ENCODE measurements at places on chromosomes 1 and 21. TPM values are rescaled to one million over a fixed set of nuclear protein-coding genes. Genes with fewer than 3 reads are reported as not detected.
A peak's percentile ranks its signal among the peaks of the same experiment; 100 is the strongest.

Gene SPATA45
- total RNA-seq = not detected

Gene CLDN8
- total RNA-seq = 46.4 TPM

Gene LCE3E
- total RNA-seq = not detected

Gene MFSD2A
- total RNA-seq = 9.1 TPM

Gene DYNLT5
- total RNA-seq = not detected

Gene LCE2B
- not detected for total RNA-seq

Gene FUBP1
- total RNA-seq = 157 TPM

Gene PLPPR4
- total RNA-seq = 0.79 TPM

Gene HPCAL4
- 0.83 TPM for total RNA-seq

Gene TNFRSF4
- 3.8 TPM for total RNA-seq

Gene IRF6
- total RNA-seq = 34.9 TPM

DNA sequence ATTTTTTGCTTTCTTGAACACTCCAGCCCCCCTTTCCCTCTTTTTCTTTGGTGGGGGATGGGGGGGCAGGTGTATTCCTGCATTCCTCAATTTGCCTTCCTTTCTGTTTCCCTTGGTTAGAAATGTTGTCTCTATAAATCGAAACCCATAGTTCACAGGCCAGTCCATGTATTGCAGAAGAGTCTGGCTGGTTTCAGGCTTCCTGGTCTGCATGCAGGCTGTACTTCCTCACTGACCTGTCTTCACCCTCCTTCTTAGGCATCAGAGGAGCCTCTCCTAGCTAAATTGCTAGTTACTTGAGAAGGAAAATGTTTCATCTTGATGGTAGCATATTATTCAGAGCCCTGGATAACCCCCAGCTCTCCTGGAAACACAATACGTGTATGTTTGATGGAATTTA is 140.0 kb downstream of the SPATA46 start:
- H3K36me3 ChIP-seq = no peaks in the 10 kb centered on the region
- H3K4me3 ChIP-seq = no peak overlapping the region
- H3K27ac ChIP-seq = no peak overlapping the region

DNA sequence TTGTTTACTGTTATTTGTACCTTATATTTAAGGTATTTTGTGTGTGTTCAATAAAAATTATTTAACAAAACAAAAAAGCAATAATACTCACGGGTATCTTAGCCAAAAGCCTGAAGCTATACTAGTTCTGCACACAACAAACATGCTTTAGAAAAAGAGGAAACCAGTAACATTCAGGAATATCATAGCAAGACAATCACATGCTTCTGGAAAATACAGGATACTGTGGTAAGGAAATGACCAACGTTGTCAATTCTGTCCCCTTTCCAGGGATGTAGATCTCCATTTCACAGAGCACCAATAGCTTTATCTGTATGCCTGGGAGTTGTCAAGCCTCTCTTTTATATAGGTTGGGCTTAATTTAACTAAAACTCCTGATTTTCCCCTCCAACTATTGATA is 288.4 kb downstream of the SMYD3 start:
- no peak for DNase-seq
- no peaks in the 10 kb centered on the region for H3K4me1 ChIP-seq
- H3K27ac ChIP-seq = no peak overlapping the region
- H3K36me3 ChIP-seq = no peaks in the 10 kb centered on the region
- no peaks in the 10 kb centered on the region for H3K27me3 ChIP-seq
- H3K4me3 ChIP-seq = no peak overlapping the region

GRCh38 chr1:4969556-4970129 is 315.2 kb downstream of the AJAP1 start:
- no peaks in the 10 kb centered on the region for H3K36me3 ChIP-seq
- H3K4me1 ChIP-seq = no peaks in the 10 kb centered on the region
- no peak for DNase-seq
- no peaks in the 10 kb centered on the region for H3K27me3 ChIP-seq

DNA sequence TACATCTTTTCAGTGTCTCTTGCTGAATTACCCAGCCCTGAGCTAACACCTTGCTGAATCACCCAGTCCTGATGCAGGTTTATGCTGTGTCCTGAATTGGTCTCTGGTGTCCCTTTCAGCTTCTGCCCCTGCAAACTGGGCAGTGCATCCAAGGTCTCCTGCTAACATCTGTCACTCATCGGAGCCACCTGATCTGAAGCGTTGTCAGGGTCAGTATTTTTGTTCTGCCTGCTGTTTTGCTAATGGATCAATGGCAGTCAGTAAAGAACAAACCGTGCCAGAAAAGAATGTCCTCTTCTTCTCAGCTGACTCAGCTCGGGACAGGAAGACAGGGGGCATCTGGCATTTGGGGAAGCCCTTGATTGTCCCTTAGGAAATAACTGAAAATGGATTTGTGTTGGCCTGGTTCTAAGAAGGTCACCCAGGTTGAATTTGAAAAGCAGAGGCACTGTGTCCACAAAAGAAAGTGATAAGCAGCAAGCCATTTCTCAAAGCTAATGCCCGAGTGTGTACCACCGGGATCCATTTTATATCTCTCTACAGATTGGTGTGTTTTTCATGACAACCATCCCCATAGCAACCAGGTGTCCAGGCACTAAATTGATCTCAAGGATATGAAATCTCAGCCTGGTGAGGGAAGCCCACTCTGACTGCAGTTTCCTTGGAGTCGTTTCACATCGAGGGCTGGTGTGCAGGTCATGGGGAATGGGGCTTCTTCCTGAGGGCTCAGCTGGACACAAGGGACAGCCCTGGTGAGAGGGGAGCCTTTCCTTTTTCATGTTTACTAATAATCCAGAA is 109.7 kb upstream of the IRF2BP2 start:
- H3K36me3 ChIP-seq = no peaks in the 10 kb centered on the region
- H3K4me1 ChIP-seq = peaks cover 84% of the 10 kb centered on the region
- no peaks in the 10 kb centered on the region for H3K27me3 ChIP-seq

GRCh38 chr1:67931198-67931597 is 97.9 kb upstream of the GNG12 start:
- no peaks in the 10 kb centered on the region for H3K36me3 ChIP-seq
- H3K27me3 ChIP-seq = no peaks in the 10 kb centered on the region
- H3K27ac ChIP-seq = no peak overlapping the region
- H3K4me1 ChIP-seq = no peaks in the 10 kb centered on the region
- no peak overlapping the region for H3K4me3 ChIP-seq
- no peak for DNase-seq

GRCh38 chr1:155191904-155192303 is 15.8 kb downstream of the THBS3 start:
- no peak overlapping the region for H3K4me3 ChIP-seq
- no peaks in the 10 kb centered on the region for H3K36me3 ChIP-seq
- no peak for DNase-seq
- H3K27me3 ChIP-seq = no peaks in the 10 kb centered on the region
- peaks cover 34% of the 10 kb centered on the region for H3K4me1 ChIP-seq
- no peak overlapping the region for H3K27ac ChIP-seq

DNA sequence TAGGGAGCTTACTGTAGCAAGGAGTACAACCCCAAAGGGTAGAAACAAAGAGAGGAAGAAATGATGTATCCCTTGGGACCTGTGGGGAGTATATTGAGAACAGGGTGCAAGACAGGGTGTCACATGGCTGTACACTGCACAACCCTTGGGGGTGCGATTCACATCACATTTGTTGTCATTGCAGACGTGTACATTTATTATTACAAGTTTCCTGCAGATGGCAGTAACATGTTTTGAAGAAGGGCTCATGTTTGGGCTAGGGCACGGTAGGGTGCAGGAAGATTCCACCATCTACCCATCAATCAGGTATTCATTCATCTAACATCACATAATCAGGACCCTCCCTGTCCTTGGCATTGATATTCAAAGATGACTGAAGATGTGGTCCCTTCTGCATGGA is 62.5 kb downstream of the NDUFS5 start:
- no peak overlapping the region for H3K27ac ChIP-seq
- no peaks in the 10 kb centered on the region for H3K36me3 ChIP-seq
- H3K4me1 ChIP-seq = peaks cover 29% of the 10 kb centered on the region
- no peak for DNase-seq
- no peak overlapping the region for H3K4me3 ChIP-seq

GRCh38 chr1:193260056-193260745 is 73.8 kb upstream of the B3GALT2 start:
- no peak overlapping the region for H3K4me3 ChIP-seq
- no peaks in the 10 kb centered on the region for H3K4me1 ChIP-seq
- DNase-seq = no peak
- no peaks in the 10 kb centered on the region for H3K27me3 ChIP-seq
- no peaks in the 10 kb centered on the region for H3K36me3 ChIP-seq

DNA sequence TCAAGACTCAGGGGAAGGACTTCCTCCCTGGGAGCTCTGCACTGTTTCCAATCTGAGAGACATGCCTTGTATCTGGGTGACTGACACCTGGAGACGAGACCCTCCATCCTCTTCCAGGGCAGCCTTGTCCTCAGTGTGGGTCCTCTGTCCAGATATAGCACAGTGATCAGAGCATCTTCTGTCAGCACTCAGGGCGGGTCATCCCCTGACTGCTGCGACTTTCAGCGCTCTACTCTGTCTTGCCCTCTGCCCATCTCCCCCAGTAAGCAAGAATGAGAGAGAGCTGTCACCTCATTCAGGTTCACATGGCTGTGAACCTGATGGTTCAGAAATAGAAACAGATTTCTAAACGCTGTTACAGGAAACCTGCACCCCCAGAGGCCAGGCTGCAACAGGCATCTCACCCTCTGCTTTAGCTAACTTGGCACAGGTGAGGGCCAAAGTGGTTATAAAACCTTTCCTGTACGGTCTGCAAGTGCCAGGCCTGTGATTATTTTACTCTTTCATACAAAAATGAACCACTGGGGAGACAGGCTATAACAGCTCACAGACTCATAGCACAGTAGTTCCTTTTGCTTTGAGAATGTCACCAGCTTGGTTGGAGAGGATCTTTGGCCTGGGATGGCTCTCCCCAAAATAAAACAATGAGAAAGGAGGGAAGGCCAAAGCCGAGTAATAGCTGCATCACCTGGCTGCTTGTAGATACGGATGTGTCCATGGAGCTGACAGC is 11.4 kb upstream of the TENT5C start:
- peak overlapping the region; percentile 61 for H3K27ac ChIP-seq
- H3K36me3 ChIP-seq = no peaks in the 10 kb centered on the region
- no peak overlapping the region for H3K4me3 ChIP-seq
- no peaks in the 10 kb centered on the region for H3K27me3 ChIP-seq

- H3K27ac ChIP-seq = no peak overlapping the region
- no peaks in the 10 kb centered on the region for H3K36me3 ChIP-seq
- no peaks in the 10 kb centered on the region for H3K27me3 ChIP-seq
- peak; percentile 60 for DNase-seq
- no peaks in the 10 kb centered on the region for H3K4me1 ChIP-seq
Observed at GRCh38 chr1:205488074-205488723, 16.3 kb upstream of the CDK18 start.

GRCh38 chr1:116268211-116268610 is 104.8 kb upstream of the ATP1A1 start:
- no peak overlapping the region for H3K4me3 ChIP-seq
- peaks cover 39% of the 10 kb centered on the region for H3K4me1 ChIP-seq
- no peaks in the 10 kb centered on the region for H3K36me3 ChIP-seq
- peak; percentile 98 for DNase-seq

- H3K4me1 ChIP-seq = no peaks in the 10 kb centered on the region
- peak; percentile 8 for DNase-seq
- peaks cover 6% of the 10 kb centered on the region for H3K27me3 ChIP-seq
- H3K27ac ChIP-seq = no peak overlapping the region
- no peaks in the 10 kb centered on the region for H3K36me3 ChIP-seq
Observed at GRCh38 chr1:50047916-50048694, 24.4 kb upstream of the AGBL4 start.

- H3K4me1 ChIP-seq = no peaks in the 10 kb centered on the region
- H3K36me3 ChIP-seq = no peaks in the 10 kb centered on the region
- no peaks in the 10 kb centered on the region for H3K27me3 ChIP-seq
- H3K27ac ChIP-seq = no peak overlapping the region
- DNase-seq = no peak
- H3K4me3 ChIP-seq = no peak overlapping the region
Observed at GRCh38 chr1:228848406-228848805, 113.1 kb downstream of the RHOU start.

GRCh38 chr1:203640723-203641502 is 14.3 kb downstream of the ATP2B4 start:
- no peaks in the 10 kb centered on the region for H3K27me3 ChIP-seq
- no peaks in the 10 kb centered on the region for H3K36me3 ChIP-seq
- H3K4me3 ChIP-seq = no peak overlapping the region
- DNase-seq = no peak
- H3K27ac ChIP-seq = no peak overlapping the region

DNA sequence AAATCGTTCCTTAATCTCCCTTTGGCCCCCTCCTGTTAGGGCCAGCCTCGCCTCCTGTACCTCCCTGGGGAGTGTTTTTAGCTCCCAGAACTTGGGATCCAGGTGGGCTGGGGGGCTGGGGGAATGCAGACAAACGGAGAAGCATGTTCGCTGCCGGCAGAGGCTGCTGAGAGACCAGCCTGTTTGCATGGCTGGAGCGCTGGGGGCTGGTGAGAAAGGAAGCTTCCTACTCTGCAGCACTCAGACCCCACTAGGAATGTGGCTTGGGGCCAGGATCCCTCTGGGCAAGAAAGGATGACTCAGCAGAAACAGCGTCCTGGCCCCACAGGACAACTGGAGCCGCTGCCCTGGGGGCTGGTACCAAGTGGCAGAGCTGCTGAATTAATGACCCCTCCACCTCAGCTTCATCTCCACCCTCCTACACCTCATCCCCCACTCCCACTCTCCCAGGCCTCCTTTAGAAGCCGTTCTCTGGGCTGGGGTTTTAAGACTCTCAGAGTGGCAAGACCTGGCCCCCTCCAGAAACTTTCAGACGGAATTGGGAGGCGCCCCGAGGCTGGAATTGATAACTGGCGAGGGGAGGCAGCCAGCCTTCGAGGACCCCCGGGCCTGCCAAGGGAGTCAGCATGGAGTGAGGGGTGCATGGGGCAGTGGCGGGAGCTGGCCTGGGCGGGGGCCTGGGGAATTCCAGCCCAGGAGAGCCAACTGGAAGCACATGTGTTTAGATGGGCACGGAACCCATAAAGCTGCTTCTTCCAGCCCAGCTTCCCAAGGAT is 28.5 kb upstream of the EPS8L3 start:
- no peak overlapping the region for H3K4me3 ChIP-seq
- DNase-seq = peak; percentile 96
- H3K27ac ChIP-seq = peak overlapping the region; percentile 76

- no peak overlapping the region for H3K27ac ChIP-seq
- peaks cover 10% of the 10 kb centered on the region for H3K4me1 ChIP-seq
- H3K27me3 ChIP-seq = no peaks in the 10 kb centered on the region
- DNase-seq = no peak
Observed at GRCh38 chr1:54955359-54955758, 25.1 kb upstream of the TMEM61 start.

DNA sequence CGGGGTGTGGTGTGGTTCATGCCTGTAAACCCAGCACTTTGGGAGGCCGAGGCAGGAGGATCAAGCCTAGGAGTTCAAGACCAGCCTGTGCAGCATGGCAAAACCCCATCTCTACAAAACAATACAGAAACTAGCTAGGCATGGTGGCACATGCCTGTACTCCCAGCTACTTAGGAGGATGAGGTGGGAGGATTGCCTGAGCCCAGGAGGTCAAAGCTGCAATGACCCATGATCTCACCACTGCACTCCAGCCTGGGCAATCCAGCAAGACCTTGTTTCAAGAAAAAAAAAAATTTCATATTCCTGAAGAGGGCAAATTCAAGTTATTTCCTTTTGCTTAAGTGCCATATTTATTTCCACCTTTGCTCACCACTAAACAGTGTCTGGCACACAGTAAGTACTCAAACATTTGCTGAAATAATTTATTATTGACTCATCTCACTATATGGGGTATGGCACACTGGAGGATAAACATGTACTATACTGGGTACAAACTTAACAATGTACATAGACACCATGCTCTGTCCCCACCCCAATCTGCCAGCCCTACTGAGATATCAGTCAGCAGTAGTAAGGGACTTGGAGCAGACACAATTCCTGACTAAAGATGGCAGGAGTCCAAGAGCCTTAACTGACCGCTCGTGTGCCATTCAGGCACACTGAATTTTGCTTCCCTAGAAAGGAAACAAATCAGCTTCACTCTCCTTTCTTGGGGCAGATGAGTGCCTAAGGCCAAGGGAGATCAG is 15.5 kb downstream of the MEAF6 start:
- DNase-seq = no peak
- H3K27me3 ChIP-seq = no peaks in the 10 kb centered on the region
- H3K4me3 ChIP-seq = no peak overlapping the region
